ENCODE measurements at places on chromosomes 3 and 15.
A peak's percentile ranks its signal among the peaks of the same experiment; 100 is the strongest.

DNA sequence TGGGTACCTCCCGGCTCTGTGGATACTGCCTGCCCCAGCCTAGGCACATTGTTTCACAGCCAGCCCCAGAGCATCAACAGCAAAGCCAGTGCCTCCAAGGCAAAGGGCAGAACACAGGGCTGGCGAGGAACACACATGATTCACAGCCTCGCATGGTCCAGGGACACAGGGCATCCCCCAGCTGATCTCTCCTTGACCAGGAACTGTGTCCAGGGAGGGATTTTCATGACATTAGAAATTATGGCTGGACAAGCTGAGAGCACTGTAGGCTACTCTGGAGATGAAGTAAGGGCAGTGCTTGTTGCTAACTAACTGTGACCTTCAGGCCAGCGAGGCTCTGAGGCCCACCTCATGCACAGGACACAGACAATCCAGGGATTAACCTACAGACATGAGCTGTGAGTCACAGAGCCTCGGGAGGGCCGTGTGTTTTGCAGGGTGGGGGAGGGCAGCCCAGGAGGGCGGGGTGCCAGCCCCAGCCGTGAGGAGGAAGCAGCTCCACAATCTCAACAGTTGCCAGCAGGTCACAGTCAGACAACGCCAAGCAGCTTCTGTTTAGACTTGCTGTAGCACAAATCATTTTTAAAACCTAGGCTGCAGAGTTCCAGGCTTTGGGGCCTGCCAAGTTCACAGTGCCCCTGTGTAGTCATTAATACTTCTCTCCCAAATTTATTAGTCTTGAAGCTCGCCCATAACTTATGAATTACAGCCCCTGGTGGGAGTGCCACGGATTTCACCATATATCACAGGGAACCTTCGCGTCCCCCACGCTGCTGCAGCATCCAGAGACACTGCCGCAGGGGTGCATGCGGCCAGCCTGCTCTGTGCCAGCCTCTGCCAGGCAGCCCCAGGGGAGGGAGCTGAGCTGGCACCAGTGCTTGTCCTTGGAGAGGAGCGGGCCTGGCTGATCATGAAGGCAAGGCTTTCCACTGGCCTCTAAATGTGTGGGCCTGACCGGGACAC, 114.7 kb downstream of the ETFA start:
- DNase-seq, result peak; percentile 86

GRCh38 chr3:152737021-152737908, 97.7 kb upstream of the P2RY1 start:
- DNase-seq, result peak; percentile 64

DNA sequence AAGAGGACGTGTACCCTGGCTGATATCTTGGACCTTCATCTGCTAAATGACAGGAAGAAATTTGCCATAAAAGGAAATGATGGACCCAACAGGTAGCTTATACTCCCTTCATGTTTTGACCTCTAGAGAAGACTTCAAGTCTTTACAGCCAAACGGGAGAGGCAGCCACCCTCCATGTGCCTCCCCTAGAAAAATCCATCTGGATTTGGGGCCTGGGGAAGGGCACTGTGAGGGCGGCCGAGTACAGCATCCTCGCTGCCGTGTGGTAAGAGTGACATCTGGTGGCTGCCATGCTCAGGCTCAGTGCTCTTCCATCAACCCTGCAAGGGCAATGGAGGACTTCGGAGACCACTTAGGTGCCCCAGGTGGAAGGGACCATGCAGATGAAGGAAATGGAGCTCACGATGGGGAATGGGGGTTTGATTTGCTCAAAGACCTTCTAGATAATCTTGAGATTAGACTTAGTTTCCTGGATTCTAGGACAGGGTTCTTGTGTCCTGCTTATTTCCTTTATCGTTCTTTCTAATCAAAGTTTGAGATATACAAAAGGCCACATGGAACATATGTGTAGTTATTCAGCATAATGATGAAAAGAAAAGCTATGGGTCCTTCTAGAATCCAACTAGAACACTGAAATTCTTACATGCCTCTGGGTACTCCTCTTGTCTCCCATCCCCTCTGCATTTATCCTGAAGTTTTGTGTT, 44.4 kb downstream of the AQP9 start:
- DNase-seq, result peak; percentile 45

DNA sequence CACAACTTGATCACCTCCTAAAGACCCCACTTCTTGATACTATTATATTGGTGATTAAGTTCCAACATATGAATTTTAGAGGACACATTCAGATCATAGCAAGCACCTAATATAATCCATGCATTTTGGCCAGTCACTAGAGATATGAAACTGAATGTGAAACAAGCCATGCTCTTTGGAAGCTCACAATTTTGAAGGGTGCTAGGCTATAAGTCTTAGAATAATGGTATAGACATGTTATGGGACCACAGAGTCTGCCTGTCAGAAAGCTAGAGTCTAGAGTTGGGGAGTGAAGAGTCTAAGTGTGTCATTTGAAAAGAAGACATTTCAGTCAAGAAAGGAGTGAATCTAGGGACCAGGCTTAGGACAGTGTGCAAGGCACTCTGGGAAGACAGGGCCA, 186.4 kb upstream of the SLC24A5 start:
- no peak for DNase-seq

DNA sequence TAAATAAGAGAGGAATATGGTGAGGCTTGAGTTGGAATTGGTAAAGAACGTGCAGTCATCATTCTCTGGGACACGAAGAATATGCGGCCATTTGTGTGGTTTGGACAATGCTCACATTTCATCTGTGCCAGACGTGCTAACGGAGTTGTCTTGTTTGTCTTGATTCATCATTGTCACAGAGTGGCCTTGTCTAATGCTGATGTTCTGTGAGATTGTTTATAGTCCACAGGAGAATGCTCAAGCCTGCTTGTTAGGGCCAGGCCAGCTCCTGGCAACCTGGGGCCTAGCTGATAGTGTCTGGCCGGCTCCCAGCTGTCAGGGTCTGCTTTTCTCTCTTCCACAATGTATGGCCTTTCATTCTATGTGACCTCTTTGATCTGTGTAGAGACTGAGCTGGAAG, 384.7 kb downstream of the EDEM1 start:
- no peak for DNase-seq

GRCh38 chr15:87965304-87965703, 291.2 kb downstream of the NTRK3 start:
- no peak for DNase-seq

DNA sequence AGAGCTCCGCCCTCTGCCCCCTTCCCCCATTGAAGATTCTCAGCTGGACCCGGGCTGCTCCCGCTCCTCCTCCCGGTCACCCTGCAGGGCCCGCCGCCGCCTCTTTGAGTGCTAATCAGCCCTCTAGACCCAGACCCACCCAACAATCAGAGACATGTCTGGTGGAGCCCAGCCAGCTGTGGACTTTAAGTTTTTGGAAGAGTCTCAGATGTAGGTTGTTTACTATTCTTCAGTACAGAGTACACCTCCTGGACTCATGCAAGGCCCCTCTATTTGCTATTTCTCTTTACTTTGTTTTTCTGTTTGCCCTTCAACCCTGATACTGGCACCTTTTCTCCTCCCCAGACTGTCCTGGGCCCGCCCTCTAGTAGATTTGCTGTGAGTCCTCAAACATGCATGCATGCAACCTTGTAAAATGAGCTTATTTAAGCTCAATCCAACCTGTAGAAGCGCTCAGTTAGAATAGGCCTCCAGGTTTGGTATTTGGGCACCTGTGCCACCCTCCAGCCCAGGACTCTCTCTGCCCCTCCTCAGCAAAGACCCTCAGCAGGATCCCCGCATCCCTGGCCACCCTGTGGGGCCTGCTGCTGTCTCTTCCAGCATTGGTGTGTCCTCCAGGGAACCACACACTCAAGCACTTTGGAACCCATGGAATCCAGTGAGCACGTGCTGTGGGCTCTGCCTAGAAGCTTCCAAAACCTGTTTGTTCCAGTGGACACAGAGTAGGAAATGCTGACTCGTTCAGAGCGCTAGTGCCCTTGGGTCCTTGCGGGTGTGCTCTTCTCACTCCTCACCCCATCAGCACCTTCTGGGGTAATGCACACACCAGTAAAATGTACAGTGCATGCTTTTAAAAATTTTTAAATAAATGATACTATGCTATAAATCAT, 4.6 kb downstream of the PRR23E start:
- DNase-seq, result no peak

GRCh38 chr3:15051531-15051930, 13.6 kb downstream of the MRPS25 start:
- peak; percentile 12 for DNase-seq

- no peak for DNase-seq
Measured at GRCh38 chr3:127716384-127716783, 43.6 kb downstream of the ABTB1 start.

- DNase-seq, result no peak
Measured at GRCh38 chr3:151135541-151136337, 50.3 kb downstream of the MED12L start.

- no peak for DNase-seq
Measured at GRCh38 chr3:120212505-120212904, 72.5 kb downstream of the GPR156 start.

- DNase-seq, result no peak
Measured at GRCh38 chr3:46360907-46361306, 7.0 kb downstream of the CCR2 start.

- no peak for DNase-seq
Measured at GRCh38 chr15:54481819-54482218, 503.6 kb downstream of the UNC13C start.

All from NCI-H226 (cell line).